Foreskin keratinocyte (primary cell): ENCODE measurements at places on chromosomes 1 and 21. TPM values are rescaled to one million over a fixed set of nuclear protein-coding genes. Genes with fewer than 3 reads are reported as not detected.

DNA sequence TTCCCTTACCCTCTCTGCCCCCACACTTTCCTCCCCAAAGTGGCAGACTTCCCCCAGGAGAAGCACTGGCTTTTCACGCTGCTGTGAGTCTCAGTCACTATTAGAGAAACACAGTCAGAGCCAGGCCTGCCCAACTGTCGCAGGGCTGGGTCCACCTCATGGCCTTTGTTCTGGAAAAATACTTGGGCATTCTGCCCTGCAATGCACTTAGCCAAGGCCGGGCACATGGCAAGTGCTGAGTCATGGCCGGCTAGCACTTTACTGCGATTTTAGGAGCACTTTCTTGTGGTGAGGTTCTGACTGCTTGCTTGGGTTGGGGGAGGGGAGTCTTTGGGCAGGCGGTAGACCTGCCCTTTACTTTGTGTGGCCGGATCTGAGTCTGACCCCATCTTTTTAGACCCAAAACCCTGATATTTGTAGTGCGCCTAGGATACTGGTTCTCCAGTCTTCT lies 7.7 kb downstream of the EPHX1 start:
- DNase-seq = peak; percentile 31

DNA sequence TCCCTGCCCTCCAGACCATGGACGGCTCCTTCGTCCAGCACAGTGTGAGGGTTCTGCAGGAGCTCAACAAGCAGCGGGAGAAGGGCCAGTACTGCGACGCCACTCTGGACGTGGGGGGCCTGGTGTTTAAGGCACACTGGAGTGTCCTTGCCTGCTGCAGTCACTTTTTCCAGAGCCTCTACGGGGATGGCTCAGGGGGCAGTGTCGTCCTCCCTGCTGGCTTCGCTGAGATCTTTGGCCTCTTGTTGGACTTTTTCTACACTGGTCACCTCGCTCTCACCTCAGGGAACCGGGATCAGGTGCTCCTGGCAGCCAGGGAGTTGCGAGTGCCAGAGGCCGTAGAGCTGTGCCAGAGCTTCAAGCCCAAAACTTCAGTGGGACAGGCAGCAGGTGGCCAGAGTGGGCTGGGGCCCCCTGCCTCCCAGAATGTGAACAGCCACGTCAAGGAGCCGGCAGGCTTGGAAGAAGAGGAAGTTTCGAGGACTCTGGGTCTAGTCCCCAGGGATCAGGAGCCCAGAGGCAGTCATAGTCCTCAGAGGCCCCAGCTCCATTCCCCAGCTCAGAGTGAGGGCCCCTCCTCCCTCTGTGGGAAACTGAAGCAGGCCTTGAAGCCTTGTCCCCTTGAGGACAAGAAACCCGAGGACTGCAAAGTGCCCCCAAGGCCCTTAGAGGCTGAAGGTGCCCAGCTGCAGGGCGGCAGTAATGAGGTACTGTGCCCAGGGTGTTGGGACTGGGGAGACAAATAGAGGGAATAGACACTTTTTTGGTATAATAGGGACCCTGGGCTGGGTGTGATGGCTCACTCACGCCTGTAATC lies 1.0 kb downstream of the ZBTB48 start:
- DNase-seq = no peak

GRCh38 chr1:184637664-184638240 lies 116.9 kb downstream of the EDEM3 start:
- no peak for DNase-seq

GRCh38 chr1:154445040-154445472 lies 39.9 kb downstream of the IL6R start:
- DNase-seq = no peak

DNA sequence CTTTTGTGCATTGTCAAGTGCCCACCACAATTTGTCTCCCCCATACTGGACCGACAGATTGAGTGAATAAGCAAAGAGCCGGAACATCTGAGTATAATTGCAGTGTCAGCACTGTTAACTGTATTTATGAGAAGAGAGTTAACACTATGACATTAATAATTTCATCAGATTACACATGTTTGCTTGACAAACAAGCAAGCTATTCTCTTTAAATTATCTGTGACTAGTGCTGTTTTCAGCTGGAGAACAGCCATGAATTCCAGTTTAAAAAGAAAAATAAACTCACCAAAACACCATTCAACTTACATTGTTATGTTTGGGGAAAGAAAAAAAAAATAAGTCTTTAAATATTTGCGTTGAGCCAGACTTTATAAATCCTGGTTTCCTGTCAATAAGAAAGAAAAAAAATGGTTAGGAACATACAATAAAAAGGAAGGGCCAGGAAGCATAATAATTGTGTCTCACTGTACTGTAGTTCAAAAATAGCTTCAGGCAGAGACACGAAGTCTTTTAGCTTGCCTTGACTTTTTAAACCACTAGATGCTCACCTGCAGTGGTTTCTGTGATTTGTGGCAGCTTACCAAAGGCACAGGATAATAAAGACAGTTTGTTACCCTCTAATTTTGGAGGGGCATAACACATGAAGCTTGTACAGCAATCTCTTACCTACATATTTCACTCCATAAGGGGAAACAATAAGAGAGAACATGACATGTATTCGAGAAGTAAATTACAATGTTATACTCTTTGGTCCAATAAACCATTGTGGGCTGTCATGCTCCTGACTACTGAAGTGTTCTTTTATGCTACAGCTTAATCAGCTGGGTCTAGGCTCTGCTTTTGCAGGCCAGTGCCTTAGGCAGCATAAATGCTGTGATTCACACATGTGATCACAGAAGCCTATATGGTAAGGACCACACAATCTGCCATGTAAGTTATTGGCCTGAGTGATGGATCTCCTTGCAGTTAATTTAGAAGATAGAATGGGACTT lies 302.0 kb upstream of the ADGRL2 start:
- no peak for DNase-seq

OR2AK2 gene
- total RNA-seq = not detected in 2 replicates

ZNF593OS gene
- not detected in 2 replicates for total RNA-seq

PLA2G2F gene
- total RNA-seq = 0.04 and 0.07 TPM in 2 replicates

CLCA4 gene
- total RNA-seq = 0.07 TPM in 1 of 2 replicates, not detected in the other

RNF186 gene
- not detected in 2 replicates for total RNA-seq
